ENCODE measurements at places on chromosomes 2 and 18.

DNA sequence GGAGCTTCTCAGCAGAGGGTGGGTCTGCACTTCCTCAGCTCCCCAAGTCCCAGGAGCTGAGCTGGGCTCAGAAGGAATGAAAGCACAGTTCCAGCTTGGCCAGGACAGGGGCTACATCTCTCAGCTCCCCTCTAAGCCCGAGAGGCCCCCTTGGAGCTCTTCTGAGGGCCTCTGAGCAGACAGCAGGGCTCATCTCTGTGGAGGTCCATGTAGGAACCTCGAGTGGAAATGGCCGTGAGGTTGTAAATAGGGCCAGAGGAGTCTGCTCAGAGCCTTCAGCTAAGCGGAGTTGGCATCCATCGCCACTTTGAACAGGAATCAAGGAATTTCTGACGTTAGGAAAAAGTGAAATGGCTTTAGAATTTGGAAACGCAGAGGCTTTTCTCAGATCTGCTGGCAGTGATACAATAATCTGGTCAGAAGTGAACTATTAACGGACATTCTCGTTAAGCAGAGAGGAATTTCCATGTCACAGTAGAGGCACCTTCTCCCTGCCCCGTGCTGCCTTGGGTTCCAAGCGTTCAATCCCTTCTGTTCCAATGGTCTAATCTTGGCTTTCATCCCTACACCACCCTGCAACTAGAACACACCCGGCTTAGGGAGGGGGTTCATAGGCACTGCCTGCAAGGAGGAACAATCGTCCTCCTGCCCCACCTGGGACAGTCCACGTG is 213.9 kb downstream of the NDUFA10 start:
- DNase-seq = no peak

GRCh38 chr2:43191947-43192516 is 34.4 kb downstream of the ZFP36L2 start:
- DNase-seq = no peak

DNA sequence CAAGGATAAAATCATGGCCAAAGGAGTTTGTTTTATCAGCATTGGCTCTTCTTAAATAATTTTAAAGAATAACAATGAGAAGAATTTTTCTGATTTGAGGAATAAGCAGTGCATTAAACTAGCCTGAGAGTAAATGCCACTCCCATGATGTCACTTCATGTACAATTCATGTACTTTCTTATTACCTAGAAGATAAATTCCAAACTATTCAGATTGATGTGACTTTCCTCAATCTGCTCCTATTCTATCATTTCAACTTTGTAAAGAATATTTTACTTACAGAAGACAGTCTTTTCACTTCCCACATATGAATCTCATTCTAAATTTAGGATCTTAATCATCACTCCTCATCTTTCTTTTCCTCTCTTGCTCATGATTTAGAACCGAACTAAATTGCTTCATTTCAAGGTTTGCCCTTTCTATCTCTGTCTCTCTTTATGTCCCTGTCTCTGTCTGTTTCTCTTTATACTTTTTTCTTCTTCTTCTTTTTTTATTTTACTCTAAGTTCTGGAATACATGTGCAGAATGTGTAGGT is 1142.0 kb upstream of the PIK3C3 start:
- no peak for DNase-seq

- DNase-seq = no peak
These were observed 715.6 kb downstream of the EPHA4 start for GRCh38 chr2:220856486-220856885.

GRCh38 chr2:24339856-24340262 is 20.5 kb downstream of the ITSN2 start:
- DNase-seq = no peak
